ENCODE measurements at places on chromosomes 4 and X.

DNA sequence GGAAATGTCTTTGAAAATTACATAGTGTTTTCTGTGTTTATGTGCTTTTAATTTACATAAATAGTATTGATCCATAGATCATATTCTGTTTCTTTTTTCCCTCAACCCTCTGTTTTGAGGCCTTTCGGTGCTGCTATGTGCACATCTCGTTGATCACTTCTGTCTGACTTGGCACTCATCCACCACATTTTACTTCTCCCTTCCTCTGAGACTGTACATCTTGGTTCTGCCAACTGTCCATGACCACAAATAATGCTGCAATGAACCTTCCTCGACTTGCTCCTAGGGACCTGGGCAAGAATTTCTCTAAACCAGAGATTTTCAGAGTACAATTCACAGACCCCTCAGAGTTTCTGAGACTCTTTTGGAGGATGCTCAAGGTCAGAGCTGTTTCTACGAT, 74.4 kb downstream of the RTL5 start:
- DNase-seq, result no peak

DNA sequence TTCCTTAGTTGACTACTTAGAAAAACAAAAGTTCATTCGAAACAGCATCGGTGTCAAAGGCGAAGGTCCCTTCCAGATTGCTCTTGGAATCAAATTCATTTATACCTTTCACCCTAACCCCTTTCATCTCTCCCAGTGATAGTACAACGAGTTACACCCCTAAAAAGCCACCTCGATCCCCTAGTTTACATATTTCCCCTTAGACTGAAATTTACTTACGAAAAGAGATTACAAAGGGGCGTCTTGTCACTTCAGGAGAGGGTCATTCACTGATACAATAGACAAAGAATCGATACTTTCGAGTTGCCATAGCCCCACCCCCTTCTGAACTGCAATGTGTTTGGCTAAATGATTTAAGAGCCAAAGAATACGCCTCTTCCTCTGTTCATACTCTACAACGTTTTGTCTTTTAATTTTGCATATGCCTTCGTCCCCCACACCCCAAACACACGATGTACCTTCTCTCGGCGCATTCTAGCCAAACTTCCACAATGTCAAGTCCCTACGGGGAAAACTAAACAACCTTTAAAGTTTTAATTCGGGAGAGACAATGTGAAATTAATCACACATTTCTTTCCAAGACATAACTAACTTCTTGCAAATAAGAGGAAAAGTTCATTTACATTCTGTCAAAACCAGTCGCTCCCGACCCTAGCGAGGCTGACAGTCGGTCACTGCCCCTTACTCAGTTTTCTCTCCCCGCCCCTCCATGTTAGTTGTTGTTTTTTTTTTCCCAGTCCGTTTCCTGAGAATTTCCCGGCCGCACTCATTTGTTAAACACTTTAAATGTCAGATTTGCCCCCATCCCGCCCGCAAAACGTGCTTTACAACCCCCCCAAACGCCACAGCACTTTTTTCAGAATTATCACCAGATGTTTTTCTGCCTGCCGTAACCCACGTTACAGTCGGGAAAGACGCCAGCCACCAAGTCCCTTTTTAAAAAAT, 88.6 kb downstream of the HPRT1 start:
- no peak for DNase-seq

DNA sequence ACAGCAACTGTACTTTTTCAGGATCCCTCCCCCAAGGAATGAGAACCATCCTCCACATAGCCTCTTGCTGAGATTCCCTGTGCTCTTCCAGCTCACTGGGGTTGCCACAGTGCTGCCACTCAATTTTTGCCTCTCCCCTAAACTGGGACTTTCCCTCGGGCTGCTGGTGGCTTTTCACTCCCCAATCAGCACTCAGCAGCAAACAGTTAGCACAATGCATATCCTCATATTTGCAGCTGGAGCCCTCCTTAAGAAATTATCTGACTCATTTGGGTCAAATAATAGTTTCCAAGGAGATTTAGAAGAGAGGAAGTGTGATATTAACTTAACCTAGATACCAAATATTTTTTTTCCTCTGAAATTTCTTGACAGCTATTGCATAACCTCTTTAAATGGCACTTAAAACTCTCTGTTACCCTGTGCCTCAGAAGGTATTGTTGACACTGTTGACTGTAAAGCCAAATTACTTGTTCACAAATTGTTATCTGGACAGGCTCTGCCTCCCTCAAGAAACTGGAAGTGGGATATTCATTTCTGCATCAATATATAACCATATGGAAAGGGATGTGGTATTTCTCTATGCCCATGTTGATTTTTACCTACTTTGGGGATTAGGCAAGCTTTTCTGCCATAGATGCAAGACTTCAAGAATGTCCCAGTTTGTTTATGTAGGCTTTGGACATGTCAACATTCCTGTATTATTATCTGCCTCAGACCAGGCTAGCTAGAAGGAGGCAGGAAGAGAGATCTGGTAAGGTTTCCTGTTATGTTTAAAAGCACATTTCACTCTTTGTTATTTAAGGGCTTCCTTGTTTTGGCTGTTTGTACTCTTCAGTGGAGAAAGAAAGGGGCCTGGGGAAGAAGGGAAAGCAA, 58.0 kb downstream of the SEPTIN11 start:
- no peak for DNase-seq

- DNase-seq, result no peak
Observed at GRCh38 chrX:20061855-20062254, 54.9 kb downstream of the MAP7D2 start.

GRCh38 chrX:19100586-19100985, 21.7 kb downstream of the ADGRG2 start:
- DNase-seq, result no peak

DNA sequence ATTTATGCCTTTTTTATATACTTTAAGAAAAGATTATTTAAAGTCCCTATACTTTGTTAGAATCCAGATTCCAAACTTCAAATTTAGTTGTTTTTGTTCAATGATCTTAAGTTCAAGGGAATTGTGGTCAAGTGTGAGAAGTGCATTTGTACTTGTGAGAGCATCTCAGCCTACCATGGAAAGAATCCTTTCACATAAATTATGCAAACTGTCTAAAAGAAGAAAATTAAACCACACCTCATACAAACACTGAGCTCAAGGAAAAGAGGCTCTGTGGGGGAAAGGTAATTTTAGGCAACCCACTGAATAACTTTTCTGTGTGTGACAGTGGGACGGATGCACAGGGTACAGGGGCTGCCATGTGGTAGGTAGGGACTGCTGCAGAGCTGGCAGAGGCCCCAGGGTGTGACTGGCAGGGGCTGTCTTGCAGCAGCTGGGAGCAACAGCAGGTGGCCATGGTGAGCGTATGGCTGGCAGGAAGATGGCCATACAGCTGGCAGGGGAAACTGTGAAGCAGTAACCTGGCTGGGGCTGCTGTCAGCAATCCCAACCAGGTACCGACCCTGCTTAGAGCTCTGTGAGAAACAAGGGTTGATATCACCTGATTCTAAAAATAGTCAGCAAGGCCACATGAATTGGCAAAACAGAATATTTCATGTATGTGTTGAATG, 130.6 kb downstream of the UGT8 start:
- DNase-seq, result no peak

DNA sequence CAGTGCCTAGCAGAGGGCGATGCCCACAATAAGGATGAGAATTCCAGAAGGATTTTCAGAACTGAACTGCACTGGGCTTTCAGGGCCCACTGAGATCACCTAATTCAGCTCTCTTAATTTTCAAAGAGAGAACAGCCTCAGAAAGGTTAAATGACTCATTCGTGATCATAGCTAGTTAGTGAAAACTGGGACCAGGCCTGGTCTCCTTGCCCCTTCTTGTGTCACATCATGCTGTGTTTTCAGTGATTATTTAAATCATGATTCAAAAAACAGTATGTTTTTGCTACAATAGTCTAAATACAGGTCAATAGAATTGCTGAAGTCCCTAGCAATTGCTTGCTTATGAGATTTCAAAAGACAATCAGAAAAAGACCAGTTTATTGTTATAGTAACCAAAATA, 136.4 kb upstream of the PLAC1 start:
- no peak for DNase-seq

DNA sequence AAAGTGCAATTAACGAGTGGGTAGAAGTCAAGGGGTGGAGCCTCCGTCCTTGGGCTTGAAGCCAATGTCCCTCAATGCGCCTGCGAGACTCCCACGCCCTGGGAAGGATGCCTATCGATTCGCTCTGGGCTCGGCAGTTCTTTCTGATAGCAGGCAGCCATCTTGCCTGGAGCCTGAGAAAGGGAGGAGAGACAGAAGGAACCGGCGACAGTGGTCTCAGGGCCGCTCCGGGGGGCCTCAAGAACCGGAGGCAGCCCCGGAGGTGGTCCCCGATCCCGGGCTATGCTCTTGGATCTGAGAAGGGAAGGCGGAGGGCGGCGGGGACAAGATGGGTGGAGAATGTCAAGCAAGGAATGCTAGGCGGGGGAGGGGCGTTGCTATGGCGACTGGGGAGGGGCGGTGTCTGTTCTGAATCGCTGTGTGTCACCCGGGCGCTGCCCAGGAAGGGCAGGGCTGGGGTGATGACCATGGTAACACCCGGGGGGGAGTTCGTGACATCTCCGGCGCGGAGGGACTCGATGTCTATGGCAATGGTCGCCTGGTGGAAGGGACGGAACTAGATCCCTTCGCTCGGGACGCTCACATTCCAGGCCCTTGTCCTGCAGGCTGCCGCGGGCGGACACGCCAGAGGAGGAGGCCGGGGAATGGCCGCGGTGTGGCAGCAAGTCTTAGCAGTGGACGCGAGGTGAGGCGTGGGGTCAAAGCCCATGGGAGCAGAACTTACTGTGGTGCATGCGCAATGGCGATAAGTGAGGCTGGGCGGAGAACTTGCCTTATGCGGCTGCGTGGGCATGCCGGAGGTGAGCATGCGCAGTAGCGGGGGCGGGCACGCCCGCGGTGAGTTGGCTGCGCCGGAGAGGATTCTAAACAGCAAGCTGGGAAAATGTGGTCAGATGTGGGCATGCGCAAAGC, at the start of gene WDR13:
WDR13 (plus strand) TSS at position 140 of the 912 bp plus-strand sequence; CDS start at position 645, 505 bp downstream.
- DNase-seq, result peak; percentile 80

- no peak for DNase-seq
Observed at GRCh38 chr4:85779165-85779564, 304.2 kb downstream of the ARHGAP24 start.

- DNase-seq, result no peak
Observed at GRCh38 chr4:47071901-47072341, 40.6 kb downstream of the GABRB1 start.

DNA sequence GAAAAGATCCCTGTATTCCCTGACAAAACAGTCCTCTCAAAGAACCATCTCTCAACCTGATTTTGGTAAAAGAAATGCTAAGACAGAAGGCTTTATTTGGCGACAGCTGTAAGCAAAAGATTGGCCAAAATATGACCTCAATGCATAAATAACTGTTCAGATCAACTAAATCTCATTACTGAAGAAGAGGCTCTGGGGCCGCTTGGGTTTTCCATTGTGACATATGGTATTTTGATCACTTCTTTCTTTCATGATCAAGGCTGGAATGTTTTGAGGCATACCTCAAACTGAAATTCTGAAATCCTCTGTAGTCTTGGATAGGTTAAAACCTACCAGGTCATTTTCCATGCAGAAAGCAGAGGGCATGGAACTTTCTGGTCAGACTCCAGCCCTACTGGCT, 106.3 kb downstream of the C4orf51 start:
- no peak for DNase-seq

- no peak for DNase-seq
Observed at GRCh38 chr4:142316025-142316424, 530.1 kb downstream of the INPP4B start.

DNA sequence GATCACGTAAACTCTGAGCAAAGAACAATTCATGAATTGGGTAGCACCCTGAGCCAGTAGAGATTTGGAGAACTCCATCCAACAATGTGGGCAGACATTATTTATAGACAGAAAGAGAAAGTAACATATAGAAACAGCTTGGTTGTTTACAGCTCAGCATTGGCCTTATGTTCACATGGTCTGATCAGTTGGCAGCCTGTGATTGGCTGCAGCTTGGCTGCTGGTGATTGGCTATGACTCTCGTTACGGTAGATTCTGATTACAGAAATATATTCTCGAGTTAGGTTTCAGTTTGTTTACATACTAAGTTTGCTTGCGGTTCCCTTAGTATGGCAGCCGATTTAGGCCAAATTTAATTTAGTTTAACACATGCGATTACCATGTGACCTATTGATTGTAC, 663.4 kb downstream of the RAPGEF2 start:
- no peak for DNase-seq

- no peak for DNase-seq
Observed at GRCh38 chrX:106692425-106693065, 34.0 kb upstream of the RNF128 start.

- DNase-seq, result no peak
Observed at GRCh38 chr4:135411251-135411650, 1209.7 kb upstream of the PABPC4L start.

DNA sequence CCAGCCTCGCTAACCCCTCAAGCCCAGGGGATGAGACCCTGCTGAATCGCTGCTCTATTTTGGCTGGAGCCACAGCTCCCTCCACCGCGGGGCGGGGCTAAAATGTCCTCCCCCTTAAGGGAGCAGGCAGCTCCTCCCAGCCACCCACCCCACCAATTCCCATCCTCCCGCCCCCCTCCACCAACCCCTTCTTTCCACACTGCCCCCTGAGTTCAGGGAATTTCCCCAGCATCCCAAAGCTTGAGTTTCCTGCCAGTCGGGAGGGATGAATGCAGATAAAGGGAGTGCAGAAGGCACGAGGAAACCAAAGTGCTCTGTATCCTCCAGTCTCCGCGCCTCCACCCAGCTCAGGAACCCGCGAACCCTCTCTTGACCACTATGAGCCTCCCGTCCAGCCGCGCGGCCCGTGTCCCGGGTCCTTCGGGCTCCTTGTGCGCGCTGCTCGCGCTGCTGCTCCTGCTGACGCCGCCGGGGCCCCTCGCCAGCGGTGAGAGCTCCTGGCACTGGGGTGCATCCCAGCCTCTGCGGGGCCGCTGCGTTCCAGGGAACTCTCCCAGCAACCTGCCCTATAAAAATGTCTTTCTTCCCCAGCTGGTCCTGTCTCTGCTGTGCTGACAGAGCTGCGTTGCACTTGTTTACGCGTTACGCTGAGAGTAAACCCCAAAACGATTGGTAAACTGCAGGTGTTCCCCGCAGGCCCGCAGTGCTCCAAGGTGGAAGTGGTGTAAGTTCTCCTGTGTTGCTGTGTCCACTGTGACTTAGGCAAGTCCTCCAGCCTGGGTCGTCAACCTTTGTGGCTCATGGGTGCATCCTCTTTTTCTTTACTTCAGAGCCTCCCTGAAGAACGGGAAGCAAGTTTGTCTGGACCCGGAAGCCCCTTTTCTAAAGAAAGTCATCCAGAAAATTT, at the start of gene CXCL6:
CXCL6 (plus strand) TSS at position 306 of the 907 bp plus-strand sequence; CDS start at position 379, 73 bp downstream.
- DNase-seq, result no peak

DNA sequence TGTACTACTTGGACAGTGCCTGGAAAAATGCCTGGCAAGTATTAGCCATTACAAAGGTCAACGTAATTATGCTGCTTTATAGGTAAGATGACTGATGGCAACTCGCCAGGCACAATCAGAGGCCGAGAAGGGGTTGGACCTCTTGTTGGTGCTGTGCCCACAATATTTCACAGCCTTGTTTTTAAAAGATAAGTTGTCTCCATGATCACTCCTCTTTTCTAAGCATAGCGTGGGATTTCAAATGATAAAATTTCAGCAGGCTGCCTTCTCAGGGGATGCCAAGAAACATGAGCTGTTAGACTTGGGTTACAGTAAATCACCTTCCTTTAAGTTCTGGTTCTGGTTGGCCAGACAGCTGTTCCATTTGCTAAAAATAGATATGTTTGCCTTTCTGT, 26.9 kb downstream of the HOPX start:
- DNase-seq, result no peak

GRCh38 chr4:85696661-85697060, 221.7 kb downstream of the ARHGAP24 start:
- no peak for DNase-seq

GRCh38 chr4:11429699-11430045, 978 bp upstream of the HS3ST1 start:
- no peak for DNase-seq
